Effector memory CD8-positive, alpha-beta T cell (primary cell): ENCODE measurements at places on chromosomes 1 and 21.

- no peak for DNase-seq
Observed at GRCh38 chr1:52237430-52237829, 95.5 kb downstream of the ZFYVE9 start.

- DNase-seq, result no peak
Observed at GRCh38 chr1:222466150-222466865, 81.6 kb downstream of the HHIPL2 start.

GRCh38 chr1:54940042-54940441 is 40.4 kb upstream of the TMEM61 start:
- DNase-seq, result no peak

GRCh38 chr1:94544706-94545490 is 3.3 kb upstream of the F3 start:
- DNase-seq, result no peak

DNA sequence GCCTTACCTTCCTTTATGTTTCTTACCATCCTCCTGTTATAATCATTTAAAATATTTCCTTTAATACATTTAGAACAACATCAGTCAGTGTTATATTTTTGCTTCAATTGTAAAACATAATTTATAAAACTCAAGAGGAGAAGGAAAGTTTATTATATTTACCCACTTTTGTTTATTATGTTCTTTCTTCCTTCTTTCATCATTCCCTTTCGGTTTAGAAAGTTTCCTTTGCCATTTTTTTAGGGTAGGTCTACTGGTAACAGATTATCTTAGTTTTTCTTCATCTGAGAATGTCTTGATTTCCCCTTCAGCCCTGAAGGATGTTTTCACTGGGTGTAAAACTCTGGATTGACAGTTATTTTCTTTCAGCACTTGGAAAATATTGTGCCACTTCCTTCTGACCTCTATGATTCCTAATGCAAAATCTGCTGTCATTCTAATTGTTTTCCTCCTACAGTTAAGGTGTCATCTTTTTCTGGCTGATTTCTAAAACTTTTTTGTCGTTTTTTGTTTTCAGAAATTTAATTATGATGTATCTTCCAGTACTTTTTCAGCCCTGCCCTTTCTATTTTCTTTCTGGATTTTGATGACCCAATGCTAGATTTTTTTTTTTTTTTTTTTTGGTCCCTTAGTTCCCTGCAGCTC is 25.0 kb downstream of the PTPN22 start:
- DNase-seq, result no peak

DNA sequence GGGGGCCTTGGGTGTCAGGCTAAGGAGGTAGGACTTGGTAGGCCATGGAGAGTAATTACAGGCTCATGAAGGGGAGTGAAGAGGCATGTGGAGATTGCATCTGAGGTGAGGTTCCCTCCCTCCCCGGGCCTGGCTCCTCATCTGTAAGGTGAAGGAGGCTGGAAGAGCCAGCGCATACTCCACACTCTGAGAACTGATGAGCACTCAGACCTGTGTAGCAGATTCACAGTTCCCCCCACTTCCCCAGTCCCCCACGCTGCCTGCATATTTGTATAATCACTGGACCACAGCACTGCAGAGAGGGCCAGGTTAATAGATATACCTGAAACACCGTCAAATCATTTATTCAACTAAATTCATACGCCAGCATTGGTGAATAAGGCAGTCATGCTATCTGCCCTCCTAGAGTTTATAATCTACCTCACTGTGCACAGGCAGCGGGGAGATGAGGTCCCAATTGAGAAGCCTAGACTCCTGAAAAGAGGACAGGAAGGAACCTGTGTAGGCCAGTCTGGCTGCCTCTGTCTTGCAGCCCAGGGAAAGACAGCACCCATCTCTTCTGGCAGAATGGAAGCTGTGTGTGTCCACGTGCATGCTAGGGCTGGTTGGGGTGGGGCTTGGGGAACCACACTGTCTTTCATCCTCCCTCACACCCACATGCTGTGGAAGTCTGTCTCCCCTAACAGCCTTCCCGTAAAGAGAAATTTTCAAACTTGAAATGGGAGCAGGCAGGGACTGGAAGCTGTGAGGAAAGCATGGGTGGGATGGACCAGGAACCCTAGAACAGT is 110.6 kb upstream of the ATP1A1 start:
- no peak for DNase-seq

DNA sequence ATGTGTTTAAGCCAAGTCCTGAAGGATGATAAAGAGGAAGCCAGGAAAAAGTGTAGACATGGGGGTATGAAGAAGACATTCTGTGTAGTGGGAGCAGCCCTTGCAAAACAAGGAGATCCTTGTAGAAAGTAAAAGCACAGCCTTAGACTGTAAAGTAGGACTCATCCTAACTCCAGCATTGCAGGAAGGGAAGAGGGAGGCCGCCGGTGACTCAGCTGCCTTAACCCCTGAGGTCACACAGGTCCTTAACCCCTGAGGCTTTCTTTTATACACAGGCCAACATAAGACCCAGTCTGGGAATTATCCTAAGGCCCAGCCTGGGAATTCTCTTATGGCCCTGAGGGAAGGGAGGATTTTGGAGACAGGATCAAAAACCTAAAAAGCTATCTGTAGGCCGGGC is 18.0 kb downstream of the PGM1 start:
- DNase-seq, result no peak

- DNase-seq, result no peak
Observed at GRCh38 chr1:202005958-202006357, 4.4 kb upstream of the ELF3 start.

DNA sequence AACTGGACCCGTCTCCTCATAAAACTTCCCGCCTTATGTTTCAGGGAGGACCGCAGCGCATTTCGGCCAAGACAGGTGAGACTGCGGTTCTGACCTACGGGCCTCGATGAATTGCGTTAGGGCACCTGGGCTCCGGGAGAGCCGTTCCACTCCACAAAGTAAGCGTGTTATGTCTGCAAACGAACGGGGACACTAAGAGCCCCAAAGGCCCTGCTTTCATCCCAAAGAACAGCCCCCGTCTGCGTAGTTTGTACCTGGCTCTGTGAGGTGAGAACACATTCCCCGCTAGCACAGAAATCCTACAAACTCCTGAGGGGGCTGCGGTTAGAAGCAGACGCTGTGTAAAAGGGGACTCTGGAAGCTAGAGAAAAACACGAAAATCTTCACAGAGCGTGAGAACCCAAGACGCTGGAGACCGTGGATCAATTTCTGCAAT is 41.6 kb upstream of the PPIAL4F start:
- no peak for DNase-seq

DNA sequence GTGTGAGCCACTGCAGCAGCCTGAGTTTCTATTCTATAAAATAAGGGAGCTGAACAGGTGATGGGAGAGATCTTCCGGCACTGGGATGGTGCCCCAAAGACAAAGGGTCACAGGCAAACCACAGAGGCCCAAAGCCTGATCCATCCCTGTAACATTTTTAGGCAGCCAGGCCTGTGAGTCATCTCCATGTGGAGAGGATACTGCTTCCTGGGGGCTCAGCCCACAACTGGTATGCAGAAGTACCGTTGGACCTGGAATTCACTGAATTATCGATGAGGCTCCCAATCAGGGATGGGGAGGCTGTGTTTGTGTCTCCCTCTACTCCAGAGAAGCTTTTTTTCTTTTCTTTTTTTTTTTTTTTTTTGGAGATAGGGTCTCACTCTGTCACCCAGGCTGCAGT is 48.8 kb upstream of the WASF2 start:
- no peak for DNase-seq

GRCh38 chr1:113388621-113389358 is 1.5 kb upstream of the MAGI3 start:
- no peak for DNase-seq

DNA sequence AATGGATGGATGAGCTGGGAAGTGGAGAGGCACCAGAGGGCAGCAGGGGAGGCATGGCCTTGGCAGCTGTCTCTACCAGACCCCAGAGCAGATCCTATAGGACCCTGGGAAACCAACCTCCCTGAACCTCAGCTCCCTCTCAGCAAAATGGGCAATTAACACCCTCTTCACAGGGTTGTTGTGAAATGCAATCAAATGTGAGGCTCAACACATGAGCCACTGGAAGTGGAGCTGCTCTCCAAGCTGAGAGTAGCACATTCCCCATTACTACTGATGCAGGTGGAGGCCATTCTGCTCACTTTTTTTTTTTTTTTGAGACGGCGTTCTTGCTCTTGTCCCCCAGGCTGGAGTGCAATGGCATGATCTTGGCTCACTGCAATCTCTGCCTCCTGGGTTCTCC is 6.5 kb upstream of the SYNC start:
- no peak for DNase-seq

DNA sequence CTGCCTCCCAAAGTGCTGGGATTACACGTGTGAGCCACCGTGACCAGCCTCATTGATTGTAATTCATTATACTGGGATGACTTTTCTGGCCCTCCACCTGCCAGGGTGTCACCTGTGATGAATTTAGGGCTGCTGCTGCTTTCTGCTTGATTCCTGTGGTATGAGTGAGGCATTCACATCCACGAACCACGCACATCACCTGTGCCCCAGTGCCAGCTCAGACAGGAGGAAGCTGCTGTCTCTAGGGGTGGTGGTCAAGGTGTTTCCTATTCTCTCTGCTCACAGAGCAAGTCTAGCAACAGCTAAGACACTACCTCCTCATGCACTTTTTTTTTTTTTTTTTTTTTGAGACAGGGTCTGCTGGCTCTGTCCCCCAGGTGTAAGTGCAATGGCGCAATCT is 12.3 kb upstream of the LDLRAD2 start:
- no peak for DNase-seq

DNA sequence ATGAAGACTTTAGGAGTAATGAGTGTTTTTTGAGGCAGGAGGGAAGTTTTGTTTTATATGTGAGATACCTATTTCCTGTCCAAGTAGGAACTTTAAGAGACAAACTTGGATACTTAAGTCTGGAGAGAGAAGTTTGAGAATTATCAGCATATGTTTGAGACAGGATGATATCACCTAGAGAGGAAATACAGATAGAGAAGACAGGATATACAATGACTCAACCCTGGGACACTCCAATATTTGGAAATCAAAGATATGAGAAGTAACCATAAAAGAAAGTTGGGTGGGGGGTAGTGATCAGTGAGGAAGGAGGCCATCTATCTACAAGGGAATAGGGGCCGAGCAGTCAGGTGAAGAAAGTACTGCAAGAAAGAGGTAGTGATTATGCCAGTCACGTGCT is 6.5 kb downstream of the LCE7A start:
- no peak for DNase-seq

- no peak for DNase-seq
Observed at GRCh38 chr1:43284546-43285110, 753 bp downstream of the C1orf210 start.

GRCh38 chr1:223378754-223379153 is 14.5 kb upstream of the CCDC185 start:
- no peak for DNase-seq

DNA sequence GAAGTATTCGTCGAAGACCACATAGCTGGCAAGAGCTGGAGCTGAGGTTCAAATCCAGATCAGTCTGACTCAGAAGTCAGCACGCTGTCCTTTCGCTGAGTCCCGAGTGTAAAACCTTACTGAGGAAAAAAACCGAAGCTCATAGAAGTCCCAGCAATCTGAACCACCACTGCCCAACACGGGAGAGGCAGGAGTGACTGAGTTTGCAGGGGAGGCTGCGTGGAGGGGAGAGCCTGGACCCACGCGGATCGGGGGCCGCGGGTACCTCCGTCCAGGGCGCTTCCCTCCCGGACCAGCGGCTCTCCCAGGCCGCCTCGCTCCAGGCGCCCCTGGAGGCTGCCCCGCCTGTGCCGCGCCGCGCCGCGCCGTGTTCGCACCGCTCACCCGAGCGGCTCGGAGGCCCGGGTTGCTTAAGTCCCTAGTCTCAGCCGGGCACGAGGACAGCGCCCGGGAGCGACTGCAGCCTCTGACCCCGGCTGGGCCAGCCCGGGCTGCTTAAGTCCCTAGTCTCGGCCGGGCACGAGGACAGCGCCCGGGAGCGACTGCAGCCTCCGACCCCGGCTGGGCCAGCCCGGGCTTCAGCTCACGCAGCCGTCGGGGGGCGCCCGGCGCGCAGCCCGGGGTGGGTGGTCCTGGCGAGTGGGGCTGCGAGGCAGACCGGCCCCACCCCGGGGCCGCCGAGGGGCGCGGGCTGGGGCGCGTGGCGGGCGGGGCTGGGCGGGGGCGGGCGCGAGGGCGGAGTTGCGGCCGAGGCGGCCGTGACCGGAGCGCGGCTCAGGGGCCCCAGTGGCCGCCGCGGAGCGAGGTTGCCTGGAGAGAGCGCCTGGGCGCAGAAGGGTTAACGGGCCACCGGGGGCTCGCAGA is at the start of gene ADAMTSL4:
Gene ADAMTSL4, plus strand, starts transcription at position 777 of the 864 bp plus-strand sequence. CDS start 2,881 bp downstream, outside the sequence.
- DNase-seq, result no peak

- DNase-seq, result no peak
Observed at GRCh38 chr1:997993-998744, 1.7 kb downstream of the HES4 start.

DNA sequence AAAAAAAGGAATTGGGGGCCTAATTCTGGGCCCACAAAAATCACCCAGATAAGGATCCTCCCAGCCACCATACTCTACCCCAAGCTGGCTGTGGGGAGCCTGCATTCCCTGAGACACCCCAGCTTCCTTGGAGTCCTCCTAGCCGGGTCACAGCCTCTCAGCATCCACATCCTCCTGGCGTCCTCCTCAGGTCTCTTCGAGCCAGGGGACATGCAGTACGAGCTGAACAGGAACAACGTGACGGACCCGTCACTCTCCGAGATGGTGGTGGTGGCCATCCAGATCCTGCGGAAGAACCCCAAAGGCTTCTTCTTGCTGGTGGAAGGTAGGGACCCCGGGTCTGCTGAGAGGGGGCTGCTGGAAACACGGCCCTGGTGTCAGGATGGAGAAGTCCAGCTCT is 64.3 kb downstream of the ALPL start:
- DNase-seq, result no peak

GRCh38 chr21:44938772-44939531 is 877 bp upstream of the SLX9 start:
- no peak for DNase-seq

GRCh38 chr1:167116174-167116573 is 22.3 kb downstream of the STYXL2 start:
- DNase-seq, result no peak

GRCh38 chr1:113860891-113861290 is 10.6 kb downstream of the PTPN22 start:
- no peak for DNase-seq

DNA sequence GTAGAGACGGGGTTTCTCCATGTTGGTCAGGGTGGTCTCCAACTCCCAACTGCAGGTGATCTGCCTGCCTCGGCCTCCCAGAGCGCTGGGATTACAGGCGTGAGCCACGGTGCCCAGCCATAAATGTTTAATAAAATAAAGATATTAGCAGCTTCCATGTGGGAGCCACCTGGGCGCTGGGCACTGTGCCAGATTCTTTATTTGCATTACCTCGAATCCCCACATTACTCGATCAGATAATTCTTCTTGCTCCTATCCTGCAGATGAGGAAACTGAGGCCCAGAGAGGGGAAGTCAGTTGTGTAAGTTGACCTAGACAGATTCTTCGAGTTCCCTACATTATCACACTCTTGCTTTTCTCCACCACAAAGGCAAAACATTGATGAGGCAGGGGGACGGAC is 24.9 kb upstream of the TENT5B start:
- DNase-seq, result no peak

GRCh38 chr1:41675401-41675800 is 190.9 kb upstream of the EDN2 start:
- DNase-seq, result no peak

DNA sequence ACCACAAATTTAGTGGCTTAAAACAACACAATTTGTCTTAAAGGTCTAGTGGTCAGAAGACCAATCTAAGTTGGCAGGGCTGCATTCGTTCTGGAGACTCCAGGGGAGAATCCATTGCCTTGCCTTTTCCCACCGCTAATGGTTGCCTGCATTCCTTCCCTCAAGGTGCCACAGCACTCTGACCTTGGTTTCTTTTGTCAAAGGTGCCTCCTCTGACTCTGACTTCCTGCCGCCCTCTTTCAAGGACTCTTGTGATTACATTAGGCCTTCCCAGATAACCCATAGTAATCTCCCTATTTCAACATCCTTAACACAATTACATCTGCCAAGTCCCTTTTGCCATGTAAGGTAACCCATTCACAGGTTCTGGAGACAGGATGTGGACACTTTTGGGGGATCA is 145.3 kb downstream of the S1PR1 start:
- no peak for DNase-seq
